ENCODE measurements at places on chromosomes 1 and 21.
A peak's percentile ranks its signal among the peaks of the same experiment; 100 is the strongest.

- DNase-seq, result no peak
Observed at GRCh38 chr1:8004803-8005573, 21.1 kb downstream of the ERRFI1 start.

GRCh38 chr1:202323731-202324130 is 18.0 kb downstream of the UBE2T start:
- DNase-seq, result no peak

DNA sequence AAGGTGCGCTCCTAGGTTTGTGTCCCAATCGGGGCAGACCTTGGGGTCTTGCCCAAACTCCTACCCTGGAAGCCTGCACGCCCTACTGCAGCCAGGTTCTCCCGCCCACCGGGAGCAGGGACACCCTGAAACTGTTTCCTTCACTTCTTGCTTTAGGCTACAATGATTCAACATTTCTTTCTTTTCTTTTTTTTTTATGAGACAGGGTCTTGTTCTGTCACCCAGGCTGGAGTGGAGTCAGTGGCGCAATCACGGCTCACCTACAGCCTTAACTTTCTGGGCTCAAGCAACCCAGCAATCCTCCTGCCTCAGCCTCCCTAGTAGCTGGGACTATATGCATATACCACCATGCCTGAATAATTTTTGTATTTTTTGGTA is 75.8 kb downstream of the ITPKB start:
- DNase-seq, result no peak

DNA sequence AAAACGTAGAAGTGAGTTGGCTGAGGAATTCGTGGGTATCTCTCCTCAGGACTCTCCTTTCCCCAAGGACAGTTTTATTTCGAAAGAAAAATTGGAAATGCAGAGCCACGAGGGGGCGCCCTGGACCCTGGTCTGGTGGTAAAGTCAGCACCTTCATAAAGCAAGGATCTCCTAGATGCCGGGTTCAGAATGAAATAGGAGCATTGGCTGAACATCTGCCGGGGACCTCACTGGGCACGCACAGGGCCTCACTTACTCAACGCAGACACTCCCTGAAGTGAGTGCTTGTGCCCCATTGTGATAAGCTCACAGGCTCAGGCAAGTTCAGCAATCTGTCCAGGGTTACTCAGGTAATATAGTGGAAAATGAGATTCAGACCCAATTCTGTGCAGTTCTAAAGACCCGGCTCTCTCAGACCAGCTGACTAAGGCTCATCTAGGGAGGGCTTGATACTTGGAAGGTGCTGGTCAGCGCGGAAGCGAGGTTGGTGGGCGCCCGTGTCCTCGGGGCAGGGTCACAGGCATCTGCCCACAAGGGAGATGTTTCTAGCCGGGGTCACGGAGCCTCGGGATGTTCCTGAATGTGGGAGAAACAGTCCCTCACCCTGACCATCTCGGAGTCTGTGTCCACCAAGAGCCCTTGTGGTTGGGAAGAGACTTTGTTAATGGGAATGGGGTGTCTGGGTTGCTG is 55.7 kb upstream of the ETV3 start:
- peak; percentile 53 for DNase-seq

DNA sequence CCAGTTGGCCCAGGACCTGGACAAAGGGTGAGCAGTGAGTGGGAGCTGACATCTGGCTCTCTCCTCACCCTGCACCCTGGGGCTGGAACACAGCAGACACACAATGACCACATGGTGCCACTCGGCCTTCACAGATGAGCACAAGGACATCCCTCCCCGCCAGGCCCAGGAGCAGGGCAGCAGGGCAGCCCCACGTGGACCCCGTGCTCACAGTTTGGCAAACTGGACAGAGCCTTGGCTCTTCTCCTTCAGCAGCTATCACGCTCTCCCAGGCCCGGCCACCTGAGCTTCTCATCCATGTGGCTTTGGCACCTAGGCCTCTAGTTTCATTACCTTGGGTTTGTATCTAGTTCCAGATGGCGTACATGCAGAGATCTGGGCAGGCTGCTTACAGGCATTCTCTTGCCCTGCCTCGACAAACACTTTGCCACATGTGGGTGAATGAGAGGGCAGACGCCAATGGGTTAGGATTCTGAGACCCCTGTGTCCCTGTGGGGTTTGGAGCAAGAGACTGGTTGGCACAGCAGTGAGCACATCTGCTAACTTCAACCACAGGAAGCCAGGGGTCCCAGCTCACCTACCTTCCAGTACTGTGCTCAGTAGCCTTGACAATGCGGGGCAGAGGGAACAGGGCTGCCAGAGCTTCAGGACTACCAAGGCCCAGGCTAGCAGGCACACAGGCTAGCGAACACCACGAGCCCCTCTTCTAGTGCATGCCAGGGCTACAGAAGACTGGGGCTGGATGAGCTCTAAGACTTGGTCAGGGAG is 3.4 kb upstream of the PTPRF start:
- DNase-seq, result no peak

- no peak for DNase-seq
Observed at GRCh38 chr1:192386051-192386650, 69.4 kb downstream of the RGS21 start.
